T-helper 2 cell (primary cell): ENCODE measurements at places on chromosomes 5 and 9.

GRCh38 chr9:90044710-90045151 lies 439.9 kb downstream of the GADD45G start:
- DNase-seq = no peak

- DNase-seq = no peak
These were observed 882 bp downstream of the CERCAM start for GRCh38 chr9:128421482-128421996.

DNA sequence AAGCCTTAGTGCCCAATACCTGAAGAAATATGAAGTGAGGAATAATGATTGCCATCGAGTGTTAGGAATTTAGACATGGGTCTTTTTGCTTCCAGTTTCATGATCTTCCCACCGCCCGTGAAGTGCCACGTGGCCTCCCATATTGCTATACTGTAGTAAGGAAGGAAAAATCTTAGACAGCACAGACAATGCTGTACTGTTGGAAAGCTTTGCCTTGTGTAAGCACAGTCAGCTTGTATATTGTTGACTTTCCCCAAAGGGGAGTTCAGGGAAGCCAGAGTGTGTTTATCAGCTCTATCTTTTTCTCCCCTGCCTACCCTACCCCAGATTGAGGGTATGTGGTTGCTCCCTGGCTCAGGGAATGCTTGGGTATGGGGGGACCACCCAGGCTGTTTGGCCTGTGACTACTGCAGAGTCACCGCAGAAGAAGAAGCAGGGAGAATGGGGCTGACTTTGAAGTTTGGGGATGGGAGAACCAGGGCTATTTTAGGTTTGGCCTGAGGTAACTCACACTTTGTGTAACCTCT lies 161.8 kb upstream of the MEF2C start:
- no peak for DNase-seq

- no peak for DNase-seq
These were observed 158.8 kb downstream of the C9orf152 start for GRCh38 chr9:110048976-110049698.
